ENCODE measurements at places on chromosomes 1 and 21.

DNA sequence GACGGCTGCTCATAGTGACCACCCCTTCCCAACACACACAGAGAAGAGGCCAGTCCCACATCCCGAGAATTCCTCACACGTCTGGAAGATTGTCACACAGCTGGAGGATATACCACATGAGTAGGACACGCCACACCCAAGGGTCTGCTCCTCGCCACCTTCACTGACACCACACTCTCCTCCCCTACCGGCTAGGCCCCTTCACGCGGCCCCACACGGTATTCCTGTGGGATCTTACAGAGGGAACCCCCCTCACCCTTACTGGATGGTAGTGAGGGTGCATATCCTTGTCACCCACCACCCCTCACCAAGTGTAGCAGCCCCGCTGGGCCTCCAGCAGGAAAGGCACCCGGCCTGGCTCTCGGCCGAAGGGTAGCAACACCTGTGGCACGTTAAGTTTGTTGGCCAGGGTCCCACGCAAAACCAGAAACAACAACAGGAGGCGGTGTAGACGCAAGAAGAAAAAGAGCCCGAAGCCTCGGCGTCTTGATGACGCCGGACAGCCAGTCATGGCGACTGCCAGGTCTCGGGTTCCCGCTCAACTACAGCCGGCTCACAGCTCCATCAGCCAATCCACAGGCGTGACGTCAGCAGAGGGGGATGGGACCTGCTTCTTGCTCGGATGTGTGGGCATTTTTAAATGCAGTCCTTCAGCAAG lies at the start of gene NUP210L:
Gene NUP210L (minus strand): TSS at position 540 of the 658 bp plus-strand sequence.
- no peak for DNase-seq

GRCh38 chr1:10210841-10211804 lies 753 bp downstream of the KIF1B start:
- DNase-seq = no peak

DNA sequence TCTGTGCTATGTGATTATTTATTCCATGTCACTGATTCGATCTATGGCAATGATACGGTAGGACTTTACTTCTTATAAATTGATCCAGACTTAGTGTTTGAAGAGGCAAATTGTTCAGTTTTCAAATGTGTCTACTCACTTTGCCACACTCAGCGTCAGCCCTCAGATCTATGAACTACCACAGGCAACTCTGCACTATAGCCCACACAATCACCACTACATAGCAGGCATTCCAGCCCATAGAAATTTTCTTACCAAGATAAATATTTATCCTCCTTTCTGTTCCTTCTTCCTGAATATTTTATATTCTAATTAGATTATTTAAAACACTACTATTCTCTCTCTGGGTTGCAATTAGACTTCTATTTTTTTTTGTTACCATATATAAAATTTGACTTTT lies 776.1 kb downstream of the BRINP3 start:
- no peak for DNase-seq

- no peak for DNase-seq
Measured at GRCh38 chr21:32917362-32918135, 108.2 kb upstream of the OLIG2 start.

DNA sequence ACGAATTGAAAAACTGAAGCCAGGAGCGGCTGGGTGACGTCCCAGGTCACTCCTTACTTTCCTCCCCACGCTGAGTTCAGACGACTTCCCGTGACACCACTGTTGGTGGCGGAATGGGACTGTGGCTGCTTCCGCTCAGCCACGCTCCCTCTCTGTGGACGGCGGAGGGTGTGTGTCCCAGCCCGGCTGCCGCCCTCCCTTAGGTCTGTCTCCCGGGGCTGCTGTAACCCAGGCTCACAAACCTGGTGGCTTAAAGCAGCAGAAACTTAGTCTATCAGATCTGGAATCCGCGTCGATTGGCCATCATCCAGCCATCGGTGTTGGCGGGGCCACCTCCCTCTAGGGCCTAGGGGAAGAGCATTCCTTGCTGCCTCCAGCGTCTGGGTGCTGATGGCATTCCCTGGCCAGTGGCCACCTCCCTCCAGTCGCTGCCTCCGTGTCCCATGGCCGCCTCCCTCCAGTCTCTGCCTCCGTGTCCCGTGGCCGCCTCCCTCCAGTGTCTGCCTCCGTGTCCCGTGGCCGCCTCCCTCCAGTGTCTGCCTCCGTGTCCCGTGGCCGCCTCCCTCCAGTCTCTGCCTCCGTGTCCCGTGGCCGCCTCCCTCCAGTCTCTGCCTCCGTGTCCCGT lies 17.5 kb downstream of the TRPM2 start:
- no peak for DNase-seq

DNA sequence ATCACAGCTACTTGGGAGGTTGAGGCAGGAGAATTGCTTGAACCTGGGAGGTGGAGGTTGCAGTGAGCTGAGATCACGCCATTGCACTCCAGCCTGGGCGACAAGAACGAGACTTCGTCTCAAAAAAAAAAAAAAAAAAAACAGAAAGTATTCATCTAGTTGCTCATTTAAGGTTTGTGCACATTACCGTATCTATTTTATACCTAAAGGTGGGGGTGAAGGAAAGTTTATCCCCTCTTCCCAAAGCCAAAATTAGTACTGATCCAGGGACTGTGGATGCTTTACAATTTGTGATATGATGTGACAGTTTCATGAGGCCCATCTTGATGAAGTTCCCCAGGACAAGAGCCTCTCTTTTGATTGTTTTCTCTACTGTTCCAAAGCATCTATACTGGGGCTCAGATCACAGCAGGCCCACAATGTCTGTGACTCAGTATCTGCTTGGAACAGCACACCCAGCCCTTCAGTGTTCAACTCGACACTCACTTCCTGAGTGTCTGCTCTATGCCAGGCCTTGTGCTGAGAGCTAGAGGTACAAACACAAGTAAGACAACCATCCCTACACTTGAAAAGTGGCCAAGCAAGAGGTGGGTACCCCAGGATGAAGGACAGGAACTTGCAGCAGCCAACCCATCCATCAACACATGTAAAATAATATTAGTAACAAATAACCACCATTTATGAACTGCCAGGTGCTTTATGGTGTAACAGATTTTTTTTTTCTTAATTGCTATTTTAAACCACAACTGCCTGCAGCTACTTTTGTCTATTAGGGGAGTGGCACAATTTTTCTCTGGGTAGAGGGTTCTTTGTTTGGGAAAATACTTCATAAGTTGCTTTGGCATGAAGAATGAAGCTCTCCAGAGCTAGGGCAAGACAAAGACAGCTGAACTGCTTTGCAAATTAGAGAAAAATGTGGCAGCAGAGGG lies 29.0 kb upstream of the KHDRBS1 start:
- DNase-seq = peak; percentile 35

DNA sequence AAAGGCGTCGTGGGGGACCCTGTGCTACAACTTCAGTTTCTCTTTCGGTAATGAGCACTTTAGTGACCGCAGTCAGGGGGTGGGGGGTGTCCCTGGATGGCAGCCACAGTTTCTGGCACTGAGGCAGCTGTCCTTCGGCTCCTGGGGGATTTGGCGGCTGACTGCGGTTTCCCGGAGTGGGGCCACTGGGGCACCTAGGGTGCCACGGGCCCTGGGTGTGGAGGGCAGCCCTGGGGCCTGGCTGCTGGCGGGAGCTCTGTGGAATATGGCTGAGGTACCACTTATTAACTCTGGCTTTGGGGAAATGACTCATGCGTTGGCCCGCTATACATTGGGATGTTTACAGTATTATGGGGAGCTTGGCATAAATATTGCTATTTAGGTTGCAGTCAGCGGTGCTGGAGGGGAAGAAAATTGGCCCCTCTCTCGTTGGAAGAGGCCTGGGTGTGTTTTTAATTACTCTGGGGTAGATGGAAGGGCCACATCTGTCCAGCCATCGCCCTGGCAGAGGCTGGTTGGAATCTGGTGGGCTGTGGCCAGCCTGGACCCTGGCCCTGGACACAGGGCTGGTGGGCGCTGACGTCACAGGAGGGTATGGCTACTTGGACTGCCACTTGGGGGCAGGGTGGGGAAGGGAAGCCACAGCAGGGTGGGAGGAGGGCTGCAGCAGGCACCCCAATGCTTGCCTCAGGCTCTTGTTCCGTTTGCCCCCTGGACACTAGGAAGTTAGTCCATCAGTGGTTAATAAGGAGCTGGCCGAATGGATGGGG lies 2.0 kb downstream of the EPHB2 start:
- no peak for DNase-seq

GRCh38 chr1:96409689-96410088 lies 311.9 kb upstream of the PTBP2 start:
- DNase-seq = no peak

DNA sequence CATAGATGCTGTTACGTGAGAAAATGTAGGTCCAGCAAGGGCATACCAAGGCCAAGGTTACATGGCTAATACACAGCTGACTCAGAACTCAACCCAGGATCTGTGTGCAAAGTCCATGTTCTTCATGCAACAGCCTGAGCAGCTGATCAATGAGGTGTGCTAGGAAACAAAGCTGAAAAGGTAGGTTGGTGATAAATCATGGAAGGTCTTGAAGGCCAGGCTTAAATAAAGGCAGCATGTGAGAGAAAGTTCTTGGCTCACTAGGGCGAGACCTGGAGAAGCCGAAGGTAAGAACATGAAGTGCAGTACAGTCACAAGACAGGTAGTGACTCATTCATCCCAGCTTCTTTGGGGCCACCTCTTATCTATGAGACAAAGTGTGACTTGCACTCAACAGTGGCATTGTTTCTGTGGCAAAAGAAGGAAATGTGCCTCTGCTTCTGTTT lies 33.4 kb downstream of the TLR5 start:
- DNase-seq = no peak

DNA sequence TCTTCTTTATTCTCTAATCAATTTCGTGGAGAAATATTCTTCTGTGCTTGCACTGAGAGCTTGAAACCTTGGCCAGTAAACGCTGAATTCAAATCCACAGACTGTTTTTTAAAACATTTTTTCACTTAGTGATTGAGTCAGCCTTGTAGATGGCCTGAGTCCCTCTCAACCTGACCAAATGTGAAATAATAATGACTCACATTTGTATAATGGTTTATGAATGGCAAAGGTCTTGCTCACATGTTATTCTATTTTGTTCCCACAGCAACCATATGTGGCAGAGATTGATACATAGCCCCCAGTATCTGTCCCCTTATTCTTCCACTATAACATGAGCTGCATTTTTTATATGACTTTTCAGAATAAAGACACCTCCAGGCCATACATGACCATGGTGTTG lies 47.8 kb upstream of the CCDC190 start:
- DNase-seq = no peak

DNA sequence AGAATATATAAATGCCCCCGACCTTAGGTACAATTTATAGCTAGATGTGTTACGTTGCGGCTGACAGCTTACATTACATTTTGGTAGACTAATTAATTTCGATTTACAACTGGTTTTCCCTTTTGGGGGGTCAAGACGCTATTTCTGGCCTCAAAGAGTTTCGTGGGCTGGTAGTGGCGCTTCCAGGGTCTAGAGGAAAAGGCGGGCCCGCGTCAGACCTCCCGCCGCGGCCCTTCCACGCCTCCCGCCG lies 391 bp downstream of the IFT25 start:
- no peak for DNase-seq

DNA sequence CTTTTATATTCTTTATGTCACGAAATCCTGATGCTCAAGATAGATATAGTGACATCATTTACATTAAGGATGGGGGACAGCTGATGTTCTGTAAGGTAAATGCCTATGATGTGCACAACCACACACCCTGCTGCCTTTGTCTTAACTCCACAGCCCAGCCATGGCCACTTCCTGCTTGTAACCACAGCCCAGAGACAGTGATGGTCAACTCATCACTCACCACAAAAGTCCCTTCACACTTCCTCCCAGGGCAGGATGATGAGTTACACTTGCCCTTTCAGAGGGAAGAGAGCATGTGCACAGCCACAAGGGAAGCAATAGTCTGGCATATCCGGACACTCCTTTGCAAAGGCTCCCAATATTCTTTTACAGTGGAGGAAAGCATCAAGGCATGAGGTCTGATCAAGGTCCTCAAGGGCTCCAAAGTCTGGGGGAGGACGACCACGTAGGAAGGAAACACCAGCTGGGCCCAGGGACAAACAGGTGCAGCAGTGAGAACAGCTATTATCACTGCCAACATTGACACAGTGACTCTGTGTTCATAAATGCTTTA lies 53.8 kb downstream of the PLPP3 start:
- peak; percentile 2 for DNase-seq

DNA sequence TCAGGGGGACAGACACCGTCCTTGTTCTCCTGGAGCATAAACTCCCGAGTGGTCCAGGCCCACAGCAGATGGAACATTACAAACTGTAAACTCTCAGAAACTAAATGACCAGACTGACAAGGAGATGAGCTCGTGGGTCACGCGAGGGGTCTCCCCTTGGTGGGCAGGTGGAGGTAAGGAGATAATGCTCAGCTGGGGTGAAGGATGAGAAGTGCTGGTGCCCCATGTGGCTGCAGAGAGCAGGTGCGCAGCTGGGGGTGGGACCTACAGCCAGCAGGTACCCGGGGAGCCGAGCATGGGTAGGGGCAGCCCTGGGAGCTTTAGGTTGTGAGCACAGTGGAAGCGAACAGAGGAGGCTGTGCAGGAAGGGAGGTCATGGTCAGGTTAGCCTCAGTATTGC lies 40.1 kb downstream of the AJAP1 start:
- no peak for DNase-seq

Measured in CD4-positive, alpha-beta T cell treated with Interleukin-21 for 1 hour (primary cell).